ENCODE measurements at places on chromosomes 11 and 22.

- DNase-seq = no peak
These were observed 75.6 kb upstream of the GRAMD1B start for GRCh38 chr11:123354371-123354975.

GRCh38 chr11:130192845-130193267, 33.3 kb downstream of the ST14 start:
- no peak for DNase-seq

DNA sequence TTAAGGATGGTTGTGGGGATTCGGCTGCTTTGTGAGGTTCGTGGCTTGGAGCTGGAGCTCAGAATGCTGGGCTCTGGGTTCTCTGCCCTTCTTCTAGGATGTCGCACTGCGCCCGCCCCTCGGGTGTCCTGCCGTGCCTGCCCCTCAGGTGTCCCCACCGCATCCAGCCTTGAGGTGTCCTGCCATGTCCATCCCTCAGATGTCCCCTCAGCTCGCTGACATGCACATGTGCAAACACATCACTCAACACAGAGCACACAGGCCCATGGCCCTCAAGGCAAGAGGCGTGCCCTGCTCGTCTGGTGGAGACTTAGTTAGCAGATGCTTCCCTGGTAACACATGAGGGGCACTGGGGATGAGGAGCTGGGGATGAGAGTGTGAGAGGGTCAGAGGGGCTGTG, 359.3 kb downstream of the TBC1D22A start:
- no peak for DNase-seq

DNA sequence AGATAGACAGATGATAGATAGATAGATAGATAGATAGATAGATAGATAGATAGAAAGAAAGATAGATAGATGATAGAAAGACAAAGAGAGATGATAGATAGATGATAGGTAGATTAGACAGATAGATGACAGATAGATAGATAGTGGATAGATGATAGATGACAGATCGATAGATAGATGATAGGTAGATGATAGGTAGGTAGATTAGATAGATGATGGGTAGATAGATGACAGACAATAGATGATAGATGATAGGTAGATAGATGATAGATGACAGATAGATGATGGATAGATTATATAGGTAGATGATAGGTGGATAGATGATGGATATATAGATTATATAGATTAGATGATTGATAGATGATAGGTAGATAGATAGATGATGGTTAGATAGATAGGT, 4.3 kb downstream of the LZTR1 start:
- no peak for DNase-seq

GRCh38 chr11:128310005-128310404, 277.4 kb downstream of the ETS1 start:
- no peak for DNase-seq

- no peak for DNase-seq
These were observed 43.2 kb downstream of the PANX1 start for GRCh38 chr11:94171693-94172440.

GRCh38 chr11:81219661-81220060, 1514.0 kb downstream of the FAM181B start:
- no peak for DNase-seq

GRCh38 chr11:30893318-30893717, 307.2 kb upstream of the MPPED2 start:
- DNase-seq = no peak

DNA sequence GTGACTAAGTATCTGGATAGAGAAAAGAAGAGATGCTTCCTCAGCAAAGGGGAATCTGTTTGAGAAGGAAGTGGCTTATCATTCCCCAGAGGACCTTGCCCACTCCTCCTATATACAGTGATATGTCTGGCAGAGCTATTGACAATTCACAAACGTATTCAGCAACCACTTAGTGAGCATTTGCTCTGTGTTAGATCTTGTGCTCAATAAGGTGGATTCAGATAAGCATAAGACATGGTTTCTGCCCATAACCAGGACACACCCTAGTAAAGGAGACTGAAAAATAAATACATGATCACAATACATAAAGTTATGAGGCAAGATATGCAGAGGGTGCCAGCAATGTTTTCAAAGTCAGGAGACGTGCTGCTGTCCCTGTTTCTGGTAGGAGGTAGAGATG, 1.4 kb downstream of the TMEM9B start:
- no peak for DNase-seq

GRCh38 chr22:25380122-25380747, 160.8 kb downstream of the CRYBB2 start:
- no peak for DNase-seq

DNA sequence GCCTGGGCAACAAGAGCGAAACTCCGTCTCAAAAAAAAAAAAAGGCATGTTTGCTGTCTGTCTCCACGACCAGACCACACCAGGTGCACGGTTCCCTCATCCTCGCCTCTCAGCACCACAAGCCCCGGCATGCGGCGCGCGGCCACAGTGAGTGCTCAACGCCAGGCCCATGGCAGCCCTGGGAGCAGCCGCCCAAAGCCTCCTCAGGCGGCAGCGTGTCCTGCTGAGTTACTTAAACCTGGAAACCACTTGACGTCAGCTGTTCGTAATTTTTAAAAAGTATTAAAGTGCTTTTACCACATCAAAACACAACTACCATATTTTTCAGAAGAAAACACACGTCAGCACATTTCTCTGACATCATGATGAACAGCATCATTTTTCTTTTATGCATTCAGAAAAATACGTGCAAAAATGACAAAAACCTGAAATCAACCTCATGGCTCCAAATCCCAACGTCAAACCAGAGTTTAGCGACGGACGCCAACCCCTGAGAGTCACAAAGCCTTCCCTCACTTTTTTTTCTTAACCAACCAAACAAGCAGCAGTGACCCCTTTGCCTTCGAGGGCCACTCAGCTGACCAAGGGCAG, 2.1 kb downstream of the DEAF1 start:
- no peak for DNase-seq

GRCh38 chr11:111329306-111330204, 31.2 kb downstream of the POU2AF3 start:
- DNase-seq = no peak

- no peak for DNase-seq
These were observed 11.9 kb upstream of the ZNF280A start for GRCh38 chr22:22531770-22532546.

- DNase-seq = no peak
These were observed 45.3 kb downstream of the RAB6A start for GRCh38 chr11:73715541-73715940.

- DNase-seq = no peak
These were observed 42.9 kb downstream of the IRAG1 start for GRCh38 chr11:10650630-10651029.

DNA sequence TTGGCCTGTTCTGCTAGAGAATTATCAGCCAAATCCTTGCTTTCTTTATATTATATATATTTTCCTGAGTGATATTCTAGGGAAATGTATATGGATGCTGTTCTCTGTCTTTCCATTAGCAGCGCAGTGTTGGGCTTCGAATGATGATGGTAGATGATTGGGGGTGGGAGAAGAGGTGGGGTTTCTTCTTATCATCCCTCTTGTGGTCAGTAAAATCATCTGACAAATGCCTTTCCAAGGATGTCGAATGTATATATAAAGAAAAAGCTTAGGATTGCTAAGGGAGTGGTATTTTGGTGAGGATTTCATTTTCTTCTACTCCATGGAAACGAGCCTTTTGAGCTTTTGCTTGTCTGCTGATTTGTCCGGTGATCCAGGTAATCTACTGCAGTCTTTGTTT, 48.9 kb downstream of the ARHGEF12 start:
- DNase-seq = no peak

DNA sequence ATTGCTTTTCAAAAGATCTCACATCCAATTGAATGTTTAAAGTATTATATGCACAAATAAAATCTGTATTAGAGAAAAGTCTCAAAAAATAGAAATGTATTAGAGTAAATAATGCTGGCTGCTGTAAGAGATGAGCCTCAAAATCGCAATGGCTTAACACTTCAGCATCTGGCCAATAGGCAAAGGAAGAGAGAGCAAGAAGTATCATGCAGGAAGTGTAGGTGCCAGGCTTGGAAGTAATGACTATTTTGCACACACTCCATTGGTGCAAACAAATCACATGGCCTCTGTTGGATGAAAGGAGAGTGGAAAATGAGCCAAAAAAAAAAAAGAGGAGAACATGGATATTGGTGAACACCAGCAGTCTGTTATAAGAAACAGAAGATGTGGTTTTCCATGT, 193.0 kb upstream of the E2F8 start:
- no peak for DNase-seq

- DNase-seq = no peak
These were observed 34.9 kb upstream of the ACER3 start for GRCh38 chr11:76825726-76826396.

DNA sequence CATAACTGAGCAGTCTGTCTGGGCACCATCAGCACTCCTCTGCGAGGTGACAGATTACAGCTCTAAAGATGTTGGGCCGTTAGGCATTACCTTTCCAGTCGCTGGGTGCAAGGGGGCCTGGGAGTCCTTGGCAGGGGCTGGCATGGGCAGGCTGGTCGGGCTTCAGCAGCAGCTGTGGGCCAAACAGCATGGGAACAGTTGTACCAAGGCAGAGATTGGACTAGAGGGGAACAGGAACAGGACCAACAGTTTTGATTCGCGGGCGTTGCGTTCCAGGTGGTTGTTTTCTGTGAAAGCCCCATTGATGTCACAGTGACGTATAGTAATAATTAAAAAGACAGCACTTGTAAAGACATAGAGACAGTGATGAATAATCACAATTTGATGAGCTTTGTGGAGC, 25.8 kb upstream of the B3GAT1 start:
- DNase-seq = no peak

DNA sequence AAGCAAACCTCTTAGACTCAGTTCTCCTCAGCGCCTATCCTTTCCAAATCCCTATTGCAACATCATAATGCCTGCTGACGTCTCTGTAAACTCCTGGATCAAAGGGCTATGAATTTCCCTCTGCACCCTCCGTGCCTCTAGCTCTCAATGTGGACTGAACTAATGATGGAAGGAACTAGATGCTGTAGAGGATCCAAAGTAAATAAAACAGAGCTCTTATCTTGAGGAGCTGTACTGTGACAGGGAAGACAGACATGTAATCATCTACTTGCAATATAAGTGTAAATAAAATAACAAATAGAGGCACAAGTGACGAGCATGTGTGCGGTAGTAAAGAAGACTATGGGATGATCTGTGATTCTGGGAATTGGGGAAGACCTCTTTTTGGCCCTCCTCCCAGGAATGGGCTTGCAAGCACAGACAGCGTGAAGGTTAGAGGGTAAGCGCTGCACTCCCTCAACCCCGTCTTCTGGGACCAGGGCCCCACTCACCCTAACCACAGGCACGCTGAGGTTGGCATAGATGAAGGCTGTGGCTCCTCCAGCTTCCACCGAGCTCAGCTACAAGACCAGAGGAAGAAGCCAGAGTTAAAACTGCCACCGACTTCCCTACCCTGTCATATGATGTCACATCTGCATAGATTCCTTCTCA, 42.2 kb downstream of the P4HA3 start:
- DNase-seq = no peak

DNA sequence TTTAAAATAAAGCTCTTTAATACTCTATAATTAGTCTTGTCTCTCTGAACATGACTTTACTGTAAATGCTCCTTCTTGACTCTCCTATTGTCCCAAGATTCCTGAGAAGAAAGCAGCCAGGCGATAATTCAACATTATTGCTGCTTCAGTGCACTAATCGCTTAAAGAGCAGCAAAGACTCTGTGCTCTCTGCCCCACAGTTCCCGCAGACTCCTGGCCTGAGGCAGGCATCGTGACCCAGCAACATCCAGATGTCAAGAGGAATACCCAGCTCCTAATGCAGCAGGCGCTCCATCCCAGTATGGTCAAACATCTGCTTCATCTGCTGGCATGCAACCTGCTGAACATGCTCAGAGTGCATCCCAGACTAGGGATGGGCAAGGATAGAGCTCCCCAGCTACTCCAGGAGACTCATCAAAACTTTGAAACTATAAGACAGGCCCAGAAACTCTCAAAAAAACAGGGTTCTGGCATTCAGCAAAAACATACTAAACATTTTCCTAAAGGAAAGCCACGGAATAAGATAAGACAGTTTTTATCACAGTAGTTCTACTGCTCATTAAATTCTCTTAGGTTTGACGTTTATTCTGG, 270.0 kb downstream of the SOX6 start:
- no peak for DNase-seq

GRCh38 chr11:59760771-59761170, 5.6 kb downstream of the STX3 start:
- DNase-seq = no peak

GRCh38 chr22:26592421-26592891, 2.5 kb upstream of the TPST2 start:
- no peak for DNase-seq

DNA sequence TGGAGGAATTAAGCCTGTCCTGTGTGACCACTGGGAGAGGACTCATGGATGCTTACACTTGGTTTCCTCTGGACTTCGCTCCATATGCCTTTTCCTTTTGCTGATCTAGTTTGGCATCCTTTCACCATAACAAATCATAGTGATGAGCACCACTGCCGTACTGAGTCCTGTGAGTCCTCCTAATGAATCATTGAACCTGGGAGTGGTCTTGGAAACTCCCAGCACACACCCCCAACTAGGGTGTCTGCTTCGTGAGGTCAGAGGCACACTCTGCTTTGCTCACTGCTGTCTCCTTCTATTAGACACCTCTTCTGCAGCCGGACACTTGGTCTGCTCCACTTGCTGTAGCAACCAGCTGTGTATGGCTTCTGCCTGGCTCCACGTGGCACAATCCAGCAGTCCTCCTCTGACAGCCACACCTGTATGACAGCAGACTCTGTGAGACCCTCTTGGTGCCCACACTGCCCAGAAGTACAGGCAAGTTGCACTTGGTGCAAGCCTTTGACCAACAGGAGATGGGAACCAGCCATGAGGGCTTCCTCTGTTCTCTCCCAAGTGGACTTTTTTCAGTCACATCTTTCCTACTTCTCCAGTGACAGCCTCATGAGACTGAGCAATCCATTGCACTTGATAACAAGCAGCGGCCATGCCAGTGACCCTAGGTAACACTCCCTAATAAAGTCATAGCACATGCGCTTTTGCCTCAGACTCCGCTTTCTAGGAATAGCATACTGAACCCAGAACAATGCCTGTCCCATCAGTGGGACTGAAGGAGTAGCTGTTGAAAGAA, 65.0 kb upstream of the HMGXB4 start:
- DNase-seq = no peak

DNA sequence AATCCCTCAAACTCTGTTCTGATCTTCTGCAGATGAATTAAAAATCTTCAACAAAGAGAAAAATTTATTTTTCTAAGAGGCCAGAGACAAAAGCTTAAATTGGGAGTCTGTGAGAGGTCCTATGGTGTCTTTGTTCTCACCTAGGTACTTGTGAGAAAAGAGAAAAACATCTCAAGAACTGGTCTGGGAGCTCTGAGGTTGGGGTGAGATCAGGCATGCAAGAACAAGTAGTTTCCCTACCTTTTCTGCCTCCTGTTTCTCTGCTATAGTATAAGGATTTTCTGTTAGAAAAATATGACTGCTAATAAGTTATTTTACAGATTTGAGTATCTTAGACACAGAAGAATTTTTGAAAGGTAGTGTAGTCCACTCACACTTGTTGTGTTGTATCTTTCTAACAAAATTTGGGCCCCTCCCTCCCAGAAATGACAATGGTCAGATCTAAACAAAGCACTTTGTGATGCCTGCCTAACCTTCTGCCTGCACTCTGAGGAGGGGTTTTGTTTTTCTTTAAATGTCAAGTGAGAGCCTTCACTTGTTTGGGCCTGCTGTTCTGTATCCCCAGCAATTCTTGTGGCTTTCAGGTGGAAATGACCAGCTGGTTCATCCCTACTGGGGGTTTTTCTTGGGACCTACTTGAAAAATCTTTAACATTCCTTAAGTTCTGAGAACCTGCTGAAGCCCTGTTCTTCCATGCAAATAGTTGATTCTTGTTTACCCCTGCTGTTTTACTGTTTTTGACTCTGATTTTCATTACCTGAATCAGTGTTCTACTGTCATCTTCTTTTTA, 13.6 kb upstream of the OR51S1 start:
- peak; percentile 84 for DNase-seq

Data from iPS DF 19.7 (cell line).